Neural crest cell (in vitro differentiated cells): ENCODE measurements at places on chromosomes 3 and 15.

DNA sequence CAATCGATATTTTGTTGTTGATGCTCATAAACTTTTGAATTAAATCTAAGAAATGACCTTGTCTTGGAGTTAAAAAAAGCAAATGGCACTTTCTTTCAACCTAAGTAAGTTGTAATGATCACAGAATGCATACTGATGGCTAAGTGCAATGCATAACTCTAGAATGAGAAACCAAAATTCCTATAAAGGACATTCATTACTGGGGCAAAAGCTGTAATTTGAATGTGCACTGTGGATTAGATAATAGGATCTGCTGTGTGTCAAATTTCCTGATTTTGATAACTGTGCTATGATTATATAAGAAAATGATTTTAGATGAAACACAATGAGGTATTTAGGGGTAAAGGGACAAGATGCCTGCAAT is 14.3 kb downstream of the SIAH2 start:
- DNase-seq: no peak

- no peak for DNase-seq
Measured at GRCh38 chr3:117149584-117149983, 440.0 kb downstream of the TUSC7 start.

GRCh38 chr15:70151462-70151861 is 53.7 kb upstream of the TLE3 start:
- DNase-seq: no peak

DNA sequence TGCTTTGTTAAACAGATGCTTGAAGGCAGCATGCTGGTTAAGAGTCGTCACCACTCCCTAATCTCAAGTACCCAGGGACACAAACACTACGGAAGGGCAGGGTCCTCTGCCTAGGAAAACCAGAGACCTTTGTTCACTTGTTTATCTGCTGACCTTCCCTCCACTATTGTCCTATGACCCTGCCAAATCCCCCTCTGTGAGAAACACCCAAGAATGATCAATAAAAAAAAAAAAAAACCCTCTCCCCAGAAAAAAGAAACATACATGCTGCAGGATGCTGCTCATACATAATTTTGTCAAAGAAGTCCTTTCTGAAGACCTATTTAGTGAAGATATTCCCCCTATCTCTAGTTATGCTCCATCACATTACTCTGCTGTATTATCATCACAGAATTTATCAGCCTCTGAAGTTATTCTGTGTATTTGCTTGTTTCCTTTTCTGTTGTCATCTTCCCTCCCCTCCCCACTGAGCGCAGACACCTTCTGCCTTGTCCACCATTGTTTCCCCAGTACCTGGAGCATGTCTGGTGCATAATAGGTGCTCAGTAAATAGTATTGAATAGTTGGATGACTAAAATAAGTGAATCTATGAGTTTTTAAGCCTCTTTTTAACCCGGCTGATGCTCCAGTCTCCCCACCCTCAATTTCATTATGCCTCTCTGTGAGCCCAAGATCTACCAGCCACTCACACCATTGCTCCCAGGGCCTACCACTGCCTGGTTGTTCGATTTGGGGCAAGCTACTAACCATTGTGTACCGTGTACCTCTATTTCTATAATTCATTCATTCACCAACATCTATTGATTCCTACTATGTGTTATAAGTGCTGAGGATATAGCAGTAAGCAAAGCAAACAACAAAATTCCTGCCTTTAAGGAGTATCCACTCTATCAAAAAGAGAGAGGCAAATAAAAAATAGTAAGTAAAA is 4.0 kb upstream of the TM4SF1 start:
- no peak for DNase-seq

- no peak for DNase-seq
Measured at GRCh38 chr15:58393241-58393662, 38.5 kb upstream of the LIPC start.

GRCh38 chr15:39110336-39110735 is 470.5 kb upstream of the THBS1 start:
- no peak for DNase-seq

DNA sequence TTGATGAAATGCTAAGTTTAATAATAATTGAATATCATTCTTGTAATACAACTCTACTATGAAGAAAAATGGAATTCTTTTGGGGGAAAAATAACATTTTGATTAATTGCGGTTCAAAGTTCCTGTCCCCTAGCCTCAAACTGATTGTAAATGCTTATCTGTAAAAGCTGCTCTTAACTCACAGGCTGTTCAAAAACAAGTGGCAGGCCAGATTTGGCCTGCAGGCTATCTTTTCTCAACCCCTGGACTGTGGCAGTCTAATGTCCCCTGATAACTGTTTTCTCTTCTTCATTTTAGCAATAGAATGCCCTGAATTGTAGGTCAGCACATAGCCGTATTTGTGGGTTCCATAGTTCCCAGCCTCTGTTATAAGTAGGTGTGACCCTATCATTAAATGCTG is 23.5 kb upstream of the SAMMSON start:
- DNase-seq: no peak

GRCh38 chr3:53729618-53730017 is 116.6 kb downstream of the CHDH start:
- DNase-seq: no peak

- no peak for DNase-seq
Measured at GRCh38 chr15:73414876-73415275, 28.1 kb upstream of the REC114 start.

DNA sequence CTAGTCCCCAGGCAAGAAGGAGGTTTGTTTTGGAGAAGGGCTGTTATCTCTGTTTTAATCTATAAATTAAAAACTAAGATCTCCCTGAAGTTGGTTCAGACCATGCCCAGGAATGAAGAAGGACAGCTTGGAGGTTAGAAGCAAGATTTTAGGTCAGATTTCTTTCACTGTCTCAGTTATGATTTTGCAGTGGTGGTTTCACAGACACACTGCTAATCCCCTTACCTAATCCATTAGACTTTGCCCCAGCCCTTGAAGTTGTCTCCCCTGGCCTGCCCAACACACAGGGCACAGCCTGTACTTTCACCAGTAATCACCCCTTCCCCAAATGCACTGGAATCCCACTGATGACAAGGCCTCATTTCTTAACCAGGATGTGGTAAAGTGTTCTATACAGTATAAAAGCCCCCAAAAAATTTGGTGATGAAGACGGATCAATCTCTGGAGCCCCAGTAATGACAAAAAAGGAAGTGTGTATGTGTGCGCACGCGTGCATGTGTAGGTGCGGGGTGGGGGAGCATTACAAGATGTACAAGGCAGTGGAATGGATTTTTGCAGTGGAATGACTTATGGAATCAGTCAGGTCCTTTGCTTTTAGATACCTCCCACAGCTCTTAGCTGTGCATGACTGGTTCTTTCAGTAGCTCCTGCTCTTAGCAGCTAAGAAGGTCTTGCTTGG is 73.1 kb upstream of the TERB2 start:
- no peak for DNase-seq

DNA sequence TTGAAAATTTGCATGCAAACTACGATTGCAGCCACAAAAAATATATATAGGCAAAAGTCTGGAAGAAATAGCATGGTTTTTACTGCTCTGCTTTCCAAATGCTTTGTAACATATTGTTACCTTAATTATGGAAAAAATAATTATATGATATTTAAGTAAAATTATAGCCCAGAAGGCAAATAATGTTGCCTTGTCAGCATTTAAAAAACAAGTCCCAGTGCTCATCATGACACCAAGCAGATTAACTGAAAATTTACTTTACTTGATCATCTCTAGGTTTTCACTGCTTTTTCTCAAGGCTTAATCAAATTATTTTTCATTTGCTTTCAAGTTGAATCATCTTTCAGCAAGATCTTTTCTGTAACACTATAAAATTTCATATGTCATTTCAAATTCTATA is 262.9 kb downstream of the ZMAT3 start:
- DNase-seq: no peak

DNA sequence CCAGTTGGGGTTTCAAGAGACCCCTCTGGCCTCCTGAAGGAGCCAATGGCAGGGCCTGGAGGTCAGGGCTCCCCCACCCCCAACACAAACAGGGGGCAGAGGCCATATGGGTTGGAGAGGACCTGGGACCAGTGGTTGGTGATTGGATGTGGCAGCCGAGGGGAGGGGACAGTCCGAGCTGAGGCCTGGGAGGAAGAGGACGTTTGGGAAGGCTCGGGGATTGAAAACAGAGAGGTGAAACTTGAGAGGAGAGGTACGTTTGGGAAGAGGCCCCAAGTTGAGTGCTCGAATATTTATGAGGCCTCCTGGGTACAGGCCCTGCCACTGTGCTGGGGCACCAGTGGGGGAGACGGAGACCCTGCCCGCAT is 53.7 kb downstream of the DNAJB8 start:
- no peak for DNase-seq

DNA sequence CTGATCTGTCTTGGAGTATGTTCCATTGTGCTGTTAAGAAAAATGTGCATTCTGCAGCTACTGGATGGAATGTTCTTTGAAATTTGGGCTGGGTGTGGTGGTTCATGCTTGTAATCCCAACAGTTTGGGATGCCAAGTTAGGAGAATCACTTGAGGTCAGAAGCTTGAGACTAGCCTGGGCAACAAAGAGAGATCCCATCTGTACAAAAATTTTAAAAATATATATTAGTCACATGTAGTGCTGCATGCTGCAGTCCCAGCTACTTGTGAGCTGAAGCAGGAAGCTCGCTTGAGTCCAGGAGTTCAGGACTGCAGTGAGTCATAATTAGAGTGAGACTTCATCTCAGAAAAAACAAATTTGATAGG is 62.8 kb upstream of the PLSCR4 start:
- DNase-seq: no peak

- DNase-seq: no peak
Measured at GRCh38 chr3:195210266-195210973, 60.5 kb downstream of the XXYLT1 start.

DNA sequence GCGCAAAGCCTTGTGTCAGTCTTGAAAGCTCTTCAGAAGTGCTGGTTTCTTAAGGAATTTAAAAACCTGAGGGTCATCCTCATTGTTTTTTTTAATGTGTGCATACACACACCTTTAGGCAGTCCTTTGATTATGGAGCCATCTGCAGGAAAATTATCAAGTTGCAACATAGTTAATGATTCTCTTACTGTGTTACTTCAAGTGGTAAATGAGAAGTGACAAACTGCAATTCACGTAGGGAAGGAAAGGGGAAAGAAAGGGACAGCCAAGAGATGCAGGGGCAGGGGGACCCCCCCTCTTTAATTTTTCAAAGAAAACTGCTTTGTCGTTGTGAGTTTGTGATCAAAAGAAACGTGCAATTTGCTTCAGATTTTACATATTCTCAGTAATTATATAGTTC is 162.4 kb upstream of the CGNL1 start:
- no peak for DNase-seq

DNA sequence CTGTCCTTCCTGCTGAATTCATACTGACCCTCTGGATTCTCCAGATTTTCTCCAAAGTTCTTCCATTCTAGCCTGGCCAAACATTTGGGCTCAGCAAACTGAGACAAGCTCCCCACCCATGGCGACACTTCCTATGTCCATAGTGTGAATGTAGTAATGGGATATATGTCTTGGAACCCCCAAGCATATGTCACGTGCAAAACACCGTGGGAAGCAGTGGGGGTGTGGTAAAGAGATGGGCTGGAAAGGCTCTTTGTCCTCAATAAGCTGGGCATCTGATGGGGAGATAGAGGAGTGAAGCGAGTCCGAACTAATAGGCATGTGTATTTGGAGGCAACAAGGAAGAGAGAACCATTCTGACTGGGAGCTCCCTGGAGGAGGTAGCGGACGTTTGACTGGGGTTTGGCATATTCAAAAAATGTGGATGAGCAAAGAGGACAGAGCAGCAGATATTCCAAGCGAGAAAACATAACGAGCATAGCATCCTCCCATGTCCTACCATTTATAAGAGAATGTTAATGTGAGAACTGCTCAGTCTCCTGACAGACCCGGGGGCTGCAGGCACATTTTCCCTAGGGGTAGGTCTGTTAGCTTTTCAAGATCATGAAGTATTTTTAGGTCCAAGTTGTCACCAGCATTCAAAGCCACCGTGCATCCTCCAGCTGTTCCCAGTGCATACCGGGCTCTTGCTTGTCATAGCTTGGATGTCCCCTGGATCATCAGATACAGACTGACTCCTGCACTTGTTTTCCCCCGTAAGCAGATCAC is 25.6 kb downstream of the TPM1 start:
- DNase-seq: no peak

DNA sequence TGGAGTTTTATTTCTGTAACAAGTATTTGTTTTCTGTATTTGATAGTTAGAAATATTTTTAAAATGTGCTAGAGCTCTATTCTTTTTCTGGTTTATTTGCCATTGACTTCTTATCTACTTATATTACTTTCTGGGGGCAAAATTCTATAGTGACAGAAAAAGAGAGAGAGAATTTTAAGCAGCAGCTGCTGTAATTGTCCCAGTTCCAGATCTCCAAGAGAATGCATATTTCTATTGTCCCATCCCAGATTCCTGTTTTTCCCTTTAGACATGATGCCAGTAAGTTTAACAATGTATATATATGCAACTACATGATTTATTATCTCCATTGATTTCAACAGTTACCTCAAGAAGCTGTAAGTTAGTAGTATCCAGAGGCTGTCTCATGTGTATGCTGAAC is 541.7 kb upstream of the ZNF385D start:
- DNase-seq: no peak

GRCh38 chr3:126102530-126102951 is 18.6 kb upstream of the SLC41A3 start:
- no peak for DNase-seq

GRCh38 chr3:128855569-128855968 is 23.9 kb upstream of the ACAD9 start:
- DNase-seq: no peak

- DNase-seq: no peak
Measured at GRCh38 chr3:46557814-46558183, 8.3 kb downstream of the LRRC2 start.

GRCh38 chr3:76345878-76346277 is 560.5 kb upstream of the ZNF717 start:
- DNase-seq: no peak

GRCh38 chr3:69044608-69045007 is 7.5 kb downstream of the TMF1 start:
- DNase-seq: no peak

DNA sequence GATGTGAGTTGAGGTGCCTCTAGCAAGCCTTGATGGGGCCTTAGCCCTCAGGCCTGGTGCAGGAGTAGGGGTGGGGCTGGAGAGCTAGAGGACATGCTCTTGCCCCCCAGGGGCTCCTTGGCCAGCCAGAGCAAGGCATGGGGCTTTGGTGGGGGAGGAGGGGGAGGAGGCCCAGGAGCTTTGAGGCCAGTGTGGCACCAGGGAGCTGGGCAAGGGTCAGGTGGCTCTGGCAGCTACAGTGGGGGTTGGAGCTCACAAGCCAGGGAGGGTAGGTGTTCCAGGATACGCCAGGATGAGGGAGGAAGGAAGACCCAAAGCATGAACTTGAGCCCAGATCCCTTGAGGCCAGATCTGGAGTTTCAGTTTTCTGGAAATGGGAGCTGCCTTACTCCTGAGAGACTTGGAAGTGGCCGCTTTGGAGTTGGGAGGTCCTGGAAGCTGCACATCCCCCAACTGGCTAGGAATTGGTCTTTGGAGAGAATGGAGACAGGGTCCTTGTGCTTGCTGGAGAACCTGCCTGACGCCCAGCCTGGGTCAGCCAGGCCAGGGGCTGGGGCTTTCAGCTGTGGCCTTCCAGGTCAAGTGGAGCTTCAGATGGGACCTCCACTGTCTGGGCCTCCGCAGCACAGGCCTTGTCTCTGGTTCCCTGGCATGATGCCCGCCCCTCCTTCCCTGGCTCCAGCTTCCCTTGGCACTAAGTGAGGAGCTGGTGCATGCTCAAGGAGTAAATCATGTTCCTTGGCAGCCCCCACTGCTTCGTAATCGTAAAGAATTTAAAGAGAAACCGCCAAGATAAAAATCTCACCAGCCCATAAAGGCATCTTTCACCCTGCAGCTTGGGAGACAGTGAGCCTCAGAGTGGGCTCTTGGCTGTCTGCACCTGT is 8.7 kb downstream of the SEMA3F start:
- no peak for DNase-seq

GRCh38 chr3:156981005-156981404 is 154.9 kb downstream of the LEKR1 start:
- no peak for DNase-seq
